ENCODE measurements at places on chromosomes 12 and 14.

DNA sequence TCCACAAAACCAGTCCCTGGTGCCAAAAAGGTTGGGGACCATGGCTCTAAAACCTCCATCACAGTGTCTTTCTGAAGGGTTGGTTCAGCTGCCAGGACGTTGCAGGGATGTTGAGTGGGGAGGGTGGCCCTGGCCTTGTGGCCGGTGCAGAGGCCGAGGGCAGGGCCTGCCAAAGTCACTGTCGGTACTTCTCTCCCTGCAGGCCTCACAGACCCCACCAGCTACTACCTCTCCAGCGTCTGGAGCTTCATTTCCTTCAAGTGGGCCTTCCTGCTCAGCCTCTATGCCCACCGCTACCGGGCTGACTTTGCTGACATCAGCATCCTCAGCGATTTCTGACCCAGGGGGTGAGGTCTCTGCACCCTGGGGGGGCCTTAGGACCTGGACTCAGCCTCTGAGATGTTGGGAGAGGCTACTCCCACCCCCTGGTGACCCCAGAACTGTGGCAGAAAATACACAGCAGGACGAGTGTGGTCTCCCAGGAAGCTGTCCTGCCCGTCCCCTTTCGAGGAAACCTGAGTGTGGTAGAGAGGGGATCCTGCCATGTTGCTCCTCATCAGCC, 7.0 kb downstream of the SLC48A1 start:
- DNase-seq = no peak

DNA sequence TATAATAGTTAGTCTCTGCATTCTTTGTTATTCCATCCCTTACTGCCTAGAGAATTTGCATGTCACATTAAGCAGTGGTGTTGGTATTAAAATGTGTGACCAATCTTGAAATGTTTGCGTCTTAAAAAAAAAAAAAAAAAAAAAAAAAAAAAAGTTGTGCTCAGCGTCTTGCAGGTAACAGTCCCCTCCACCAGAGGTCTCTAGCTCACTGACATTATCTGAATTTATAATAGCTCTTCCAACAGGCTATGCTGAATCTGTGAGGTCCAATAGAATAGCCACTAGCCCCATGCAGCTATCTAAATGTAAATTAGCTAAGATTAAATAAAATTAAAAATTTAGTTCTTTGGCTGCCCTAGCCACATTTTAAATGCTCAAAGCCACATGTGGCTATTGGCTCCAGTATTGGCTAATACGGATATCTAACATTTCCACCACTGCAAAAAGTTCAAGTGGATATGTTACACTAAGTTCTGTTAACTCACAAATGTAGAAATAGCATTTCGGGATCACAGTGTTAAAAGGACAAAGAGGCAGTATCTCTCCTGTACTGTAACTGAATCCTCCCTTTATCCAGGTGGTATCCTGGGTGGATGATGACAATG, 28.7 kb downstream of the NKX2-8 start:
- DNase-seq = no peak

DNA sequence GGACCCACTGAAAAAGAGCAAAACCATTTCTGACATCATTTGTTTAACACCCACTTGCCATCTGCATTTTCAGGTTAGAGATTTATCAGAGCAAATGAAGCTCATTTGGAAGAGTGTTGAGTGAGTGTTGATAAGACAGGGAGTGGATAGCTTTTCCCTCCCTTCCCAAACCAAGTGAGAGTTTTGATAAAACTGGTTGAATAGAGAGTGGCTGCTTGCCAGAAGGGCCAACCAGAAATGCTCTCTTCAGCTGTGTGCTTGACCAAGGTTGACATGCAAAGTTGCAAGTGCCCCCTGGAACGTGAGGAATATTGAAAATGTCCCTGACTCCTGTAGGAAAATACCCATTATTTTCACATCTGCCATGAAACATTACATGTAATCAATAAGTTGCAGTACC, 1487.0 kb upstream of the FLRT2 start:
- no peak for DNase-seq

DNA sequence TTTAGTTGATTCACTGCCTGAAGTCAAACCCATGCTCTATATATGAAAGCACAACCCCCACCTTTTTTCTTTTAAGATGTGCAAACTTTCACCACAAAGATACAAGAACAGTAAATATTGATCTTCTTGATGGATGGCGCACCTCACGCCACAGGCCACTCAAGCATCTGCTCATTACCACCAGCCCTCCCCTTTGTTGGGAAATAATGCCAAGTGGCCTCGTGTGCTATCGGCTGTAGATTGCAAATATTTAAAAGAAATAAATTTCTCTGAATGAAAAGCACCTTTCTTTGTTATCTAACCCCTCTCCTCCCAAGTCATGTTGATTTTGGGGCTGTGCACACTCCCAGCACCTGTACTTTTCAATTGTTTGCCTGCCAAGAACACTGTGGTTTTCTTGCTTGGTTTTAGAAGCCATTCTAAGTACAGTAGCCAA, 122.7 kb downstream of the C12orf42 start:
- DNase-seq = no peak

DNA sequence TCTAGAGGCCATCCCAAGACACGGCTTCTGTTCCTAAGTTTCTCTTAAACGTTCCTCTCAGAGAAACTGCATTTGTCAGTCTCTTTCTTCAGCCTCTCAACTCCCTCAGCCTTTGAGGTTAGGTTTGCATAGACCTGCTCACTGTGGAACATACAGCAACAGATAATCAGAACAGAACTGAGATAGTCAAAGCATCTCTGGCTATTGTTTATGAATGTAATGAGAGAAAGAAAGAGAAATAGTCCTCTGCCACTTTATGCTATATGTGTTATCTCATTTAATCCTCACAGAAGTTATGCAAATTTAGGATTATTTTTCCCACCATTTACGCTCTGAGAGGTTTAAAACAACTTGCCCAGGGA, 190.6 kb downstream of the PHLDA1 start:
- DNase-seq = no peak

DNA sequence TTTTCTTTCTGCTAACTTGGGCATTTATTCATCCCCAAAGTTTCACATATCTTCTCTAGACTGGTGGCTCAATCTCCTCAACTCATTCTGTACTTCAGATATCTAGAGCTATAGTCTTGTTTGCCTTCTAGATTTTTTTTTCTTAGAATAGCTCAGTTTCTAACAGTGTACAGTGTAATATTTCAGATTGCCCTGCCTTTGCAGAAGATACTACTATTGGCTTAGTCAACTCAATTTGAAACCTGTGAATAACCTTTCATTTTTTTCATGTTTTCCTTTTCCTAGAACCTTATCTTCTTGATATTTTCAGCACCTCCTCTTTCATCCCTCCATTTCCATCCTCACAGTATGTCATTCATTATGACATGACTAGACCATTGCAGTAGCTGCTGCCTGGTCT, 69.6 kb downstream of the OTOGL start:
- no peak for DNase-seq
